Fibroblast of skin of abdomen (primary cell): ENCODE measurements at places on chromosomes 6 and 20.

DNA sequence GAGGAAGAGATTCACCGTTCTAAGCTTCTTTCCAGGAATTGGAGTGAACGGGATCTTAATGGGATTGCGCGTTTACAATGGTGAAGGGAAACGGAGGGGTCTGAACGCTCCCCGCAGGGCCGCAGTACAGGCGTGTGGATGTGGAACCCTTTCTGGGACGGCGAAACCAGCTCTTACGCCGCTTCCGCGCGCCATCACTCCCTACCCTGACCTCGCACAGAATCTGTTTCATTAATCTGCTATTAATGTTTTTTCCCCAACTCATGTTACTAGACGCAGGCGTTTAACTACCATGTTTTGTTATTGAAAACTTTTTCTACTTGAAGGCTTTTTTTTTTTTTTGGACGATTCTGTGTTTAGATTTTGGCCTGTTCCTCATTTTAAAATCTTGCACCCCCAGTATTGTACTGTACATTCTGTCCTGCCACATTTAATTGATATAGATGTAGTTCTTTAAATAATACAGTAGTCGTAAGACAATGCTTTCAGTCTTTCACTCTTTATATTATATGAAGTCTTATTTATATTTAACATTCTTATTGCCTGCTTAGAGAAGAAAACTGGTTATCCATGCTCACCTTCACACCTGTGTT is 696 bp upstream of the SUPT3H start:
- DNase-seq, result no peak

DNA sequence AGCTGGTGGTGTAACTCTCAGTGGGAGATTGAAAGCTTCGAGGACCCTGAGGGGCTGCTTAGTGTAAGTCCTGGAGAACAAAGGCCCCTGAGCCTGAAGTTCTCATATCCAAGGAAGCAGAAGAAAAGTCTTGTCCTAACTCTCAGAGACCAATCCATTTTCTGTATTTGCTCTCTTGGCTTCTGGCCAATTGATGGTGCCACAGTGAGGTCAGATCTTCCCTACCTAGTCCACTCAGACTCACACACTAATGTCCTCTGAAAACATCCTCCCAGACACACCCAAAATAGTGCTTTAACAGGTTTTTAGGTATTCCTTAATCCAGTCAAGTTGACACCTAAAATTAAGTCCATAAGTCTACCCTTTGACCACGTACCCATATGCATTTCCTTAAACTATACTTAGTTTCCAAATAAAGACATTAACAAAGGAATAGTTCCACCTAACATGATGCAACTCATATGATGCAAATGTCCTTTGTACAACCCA is 29.4 kb downstream of the ZNF292 start:
- DNase-seq, result no peak

GRCh38 chr6:125120054-125120590 is 33.5 kb upstream of the TPD52L1 start:
- no peak for DNase-seq

DNA sequence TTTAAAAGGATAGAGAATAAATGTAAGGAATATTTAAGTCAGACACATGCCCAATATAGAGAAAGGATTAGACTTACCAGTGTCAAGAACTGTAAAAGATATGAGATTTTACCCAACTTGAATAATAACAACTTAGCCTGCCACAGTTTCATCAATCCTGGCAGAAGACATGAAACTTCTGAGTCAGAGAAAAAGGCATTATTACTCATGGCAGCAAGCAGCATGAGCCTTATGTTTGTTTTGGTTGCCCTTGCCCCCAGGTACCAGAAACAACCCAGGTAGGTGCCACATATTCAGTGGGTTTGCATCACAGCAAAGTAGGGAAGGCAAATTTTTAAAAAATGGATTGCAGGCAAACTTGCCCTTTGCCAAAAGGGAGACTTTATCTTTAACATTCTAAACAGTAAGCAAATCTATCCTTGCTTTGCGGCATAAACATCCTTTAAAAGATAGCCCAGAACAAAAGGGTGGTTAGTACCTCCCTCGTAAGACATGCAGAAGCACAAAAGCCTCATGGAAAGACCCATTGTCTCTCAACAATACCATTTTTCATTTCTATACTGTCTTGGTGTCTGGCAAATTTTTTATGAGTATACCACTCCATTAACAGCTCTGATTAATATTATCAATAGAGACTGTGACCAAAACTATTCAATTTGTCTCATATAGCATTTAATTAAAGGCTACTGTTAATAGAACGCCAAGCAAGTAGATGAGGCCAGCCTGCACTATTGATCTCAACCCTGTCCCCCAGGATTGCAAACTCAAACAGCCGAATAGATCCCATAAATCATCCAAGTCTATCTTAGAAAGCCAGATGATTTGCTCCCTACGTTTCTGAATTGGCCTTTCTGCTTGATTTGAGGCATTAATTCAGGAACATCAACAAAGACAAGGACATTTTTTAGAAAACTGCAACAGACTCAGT is 185.1 kb downstream of the COL19A1 start:
- DNase-seq, result no peak

DNA sequence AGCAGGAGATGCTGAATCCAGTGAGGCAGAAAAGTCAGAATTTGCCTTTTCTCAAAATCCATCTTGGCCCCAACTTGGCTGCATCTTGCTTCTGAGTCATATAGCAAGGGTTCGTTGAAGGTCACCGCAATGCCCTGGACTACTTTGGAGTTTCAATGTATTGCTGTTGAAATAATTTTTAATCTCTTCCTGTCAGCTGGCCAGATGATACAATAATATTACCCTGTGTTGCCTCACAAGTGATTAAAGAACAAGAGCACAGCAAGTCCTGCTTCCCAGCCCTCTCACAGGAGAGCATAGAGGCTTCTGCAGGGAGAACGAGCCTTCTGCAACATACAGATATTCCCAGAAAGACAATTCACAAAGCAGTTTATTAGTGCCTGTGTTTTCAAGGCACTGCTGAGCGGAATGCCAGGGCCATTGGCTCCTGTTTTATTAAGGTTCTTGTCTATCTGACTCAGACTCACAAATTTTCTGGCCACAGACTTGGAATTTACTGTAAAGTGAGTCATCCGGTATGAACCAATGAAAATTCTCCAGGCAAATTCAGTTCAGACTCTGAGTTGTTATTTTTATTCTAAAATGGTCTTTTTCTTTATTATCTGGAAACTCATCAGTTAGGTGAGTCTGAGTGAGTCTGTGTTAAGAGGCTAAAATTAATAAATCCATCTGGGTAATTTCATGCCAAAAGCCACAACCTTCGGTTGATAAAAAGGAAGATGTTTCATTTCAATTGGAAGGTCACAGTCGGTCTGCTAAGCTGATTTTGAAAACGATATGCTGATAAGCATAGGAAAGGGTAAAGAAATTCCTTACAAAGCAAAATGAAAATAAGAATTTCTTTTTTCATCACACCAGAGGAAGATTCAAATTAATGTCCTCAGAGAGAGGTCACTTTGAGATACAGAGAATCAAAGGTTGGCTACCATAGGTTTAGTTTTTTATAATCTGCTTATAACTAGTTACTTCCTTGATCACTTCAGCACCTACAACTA is 289.4 kb upstream of the STXBP5 start:
- DNase-seq, result peak; percentile 98

DNA sequence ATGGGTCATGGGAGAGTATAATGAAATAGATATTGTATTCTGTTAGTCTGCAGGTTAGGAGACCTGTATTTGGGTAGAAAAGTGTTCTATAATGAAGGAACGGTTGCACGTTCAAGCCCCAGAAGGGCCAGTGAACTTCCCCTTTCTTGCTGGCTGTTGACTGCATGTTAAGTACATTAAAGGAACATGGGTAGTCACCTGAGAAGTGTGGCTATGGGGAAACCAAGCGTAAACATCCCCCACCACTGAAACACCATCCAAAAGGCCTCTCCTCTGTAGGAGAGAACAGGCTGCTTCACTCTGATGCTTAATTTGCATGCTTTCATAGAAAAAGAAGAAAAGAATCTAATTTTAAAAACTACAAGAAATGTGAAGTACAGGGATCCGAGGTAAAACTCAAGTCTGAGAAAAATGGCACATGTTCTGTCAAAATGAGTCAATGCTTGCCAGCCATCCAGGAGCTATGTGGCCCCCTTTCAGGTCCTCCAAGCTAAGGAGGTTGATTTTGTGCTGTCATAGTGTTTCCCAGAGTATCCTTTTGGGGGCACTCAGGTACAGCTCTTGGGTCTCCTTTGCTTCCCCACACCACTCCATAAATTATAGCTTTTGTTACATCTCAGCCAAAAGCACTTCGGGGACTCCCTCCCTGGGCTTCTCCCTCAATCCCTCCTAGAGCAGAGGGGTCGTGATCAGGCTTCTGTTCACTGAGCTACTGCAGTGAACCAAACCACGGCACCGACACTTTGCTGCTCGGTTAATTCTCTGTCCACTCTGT is 283.7 kb upstream of the AGPAT4 start:
- DNase-seq, result no peak

DNA sequence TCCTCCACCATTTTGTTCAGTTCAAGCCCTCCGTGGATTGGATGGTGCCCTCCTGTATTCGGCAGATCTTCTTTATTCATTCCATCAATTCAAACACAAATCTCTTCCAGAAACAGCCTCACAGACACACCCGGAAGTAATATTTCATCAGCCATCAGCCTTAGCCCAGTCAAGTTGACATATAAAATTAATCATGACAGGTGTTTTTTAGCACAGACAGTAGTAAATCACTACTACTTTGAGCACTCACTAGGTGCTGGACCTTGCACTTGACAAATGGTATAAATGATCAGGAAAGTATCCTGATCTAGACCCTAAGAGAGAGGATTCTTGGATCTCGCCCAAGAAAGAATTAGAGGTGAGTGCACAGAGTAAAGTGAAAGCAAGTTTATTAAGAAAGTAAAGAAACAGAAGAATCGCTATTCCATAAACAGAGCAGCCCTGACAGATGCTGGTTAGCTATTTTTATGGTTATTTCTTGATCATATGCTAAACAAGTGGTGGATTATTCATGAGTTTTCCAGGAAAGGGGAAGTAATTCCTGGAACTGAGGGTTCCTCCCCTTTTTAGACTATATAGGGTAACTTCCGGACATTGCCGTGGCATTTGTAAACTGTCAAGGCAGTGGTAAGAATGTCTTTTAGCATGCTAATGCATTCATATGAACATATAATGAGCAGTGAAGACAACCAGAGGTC is 194.6 kb upstream of the LAMP5 start:
- DNase-seq, result peak; percentile 41

DNA sequence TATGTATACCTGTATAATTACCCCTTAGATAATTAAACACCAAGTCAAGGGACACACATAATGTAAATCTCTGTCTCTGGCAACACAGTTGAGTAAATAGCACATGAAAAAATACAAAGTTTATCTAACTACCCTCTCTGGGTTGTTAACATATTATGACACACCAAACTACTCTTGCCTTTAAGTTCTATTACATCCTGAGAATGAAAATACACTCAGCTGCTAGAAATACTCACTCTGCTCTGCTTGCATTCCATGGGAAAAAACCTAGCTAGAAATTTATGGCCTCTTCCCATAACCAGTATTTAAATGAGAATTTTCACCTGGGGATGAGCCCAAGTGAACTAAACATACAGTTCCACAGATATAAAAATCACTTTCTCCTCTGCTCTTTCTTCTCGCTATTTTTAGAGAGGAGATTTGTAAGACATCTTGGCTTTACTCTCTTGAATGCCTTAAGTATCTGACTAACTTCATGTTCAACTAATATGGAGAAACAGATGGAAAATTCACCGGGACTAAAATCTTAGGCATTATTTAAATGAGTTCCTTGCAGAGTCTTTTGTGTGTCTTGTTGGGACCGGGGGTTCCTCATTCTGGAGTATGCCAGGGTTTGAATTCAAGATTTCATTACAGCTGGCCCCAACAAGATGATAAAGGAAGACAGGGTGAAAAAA is 140.9 kb downstream of the GJA10 start:
- DNase-seq, result peak; percentile 27

- DNase-seq, result peak; percentile 39
These were observed 880.9 kb downstream of the PRIM2 start for GRCh38 chr6:58198301-58198700.

GRCh38 chr6:124573953-124574352 is 388.3 kb upstream of the RNF217 start:
- DNase-seq, result no peak

DNA sequence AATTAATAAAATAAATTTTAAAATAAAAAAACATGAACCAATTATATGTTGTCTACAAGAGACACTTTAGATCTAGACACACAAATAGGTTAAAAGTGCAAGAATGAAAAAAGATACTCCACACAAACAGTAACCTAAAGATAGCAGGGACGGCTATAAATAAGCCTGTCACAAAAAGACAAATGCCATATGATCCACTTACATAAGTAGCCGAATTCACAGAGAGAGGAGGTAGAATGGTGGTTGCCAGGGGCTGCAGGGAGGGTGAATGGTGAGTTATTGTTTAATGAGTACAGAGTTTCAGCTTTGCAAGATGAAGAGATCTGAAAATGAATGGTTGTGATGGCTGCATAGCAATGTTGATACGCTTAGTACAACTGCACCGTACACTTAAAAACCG is 32.7 kb downstream of the KATNA1 start:
- DNase-seq, result no peak

- DNase-seq, result peak; percentile 80
These were observed 161.4 kb downstream of the LY86 start for GRCh38 chr6:6749702-6750491.
